HEK293T (cell line): ENCODE measurements at places on chromosomes 6 and 20.

DNA sequence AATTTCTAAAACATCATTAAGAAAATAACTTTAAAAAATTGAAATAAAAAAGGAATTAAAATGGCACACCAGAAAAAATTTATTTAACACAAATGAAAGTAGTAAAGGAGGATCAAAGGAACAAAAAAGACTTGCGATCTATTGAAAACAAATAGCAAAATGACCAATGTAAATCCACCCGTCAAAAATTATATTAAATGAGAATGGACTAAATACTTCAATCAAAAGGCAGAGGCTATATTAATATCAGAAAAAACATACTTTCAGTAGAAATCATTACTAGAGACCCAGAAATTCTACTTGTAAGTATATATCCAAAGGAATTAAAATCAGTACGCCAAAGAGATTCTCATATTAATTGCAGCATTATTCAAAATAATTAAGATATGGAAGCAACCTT, 293.1 kb upstream of the SOX4 start:
- DNase-seq: no peak

DNA sequence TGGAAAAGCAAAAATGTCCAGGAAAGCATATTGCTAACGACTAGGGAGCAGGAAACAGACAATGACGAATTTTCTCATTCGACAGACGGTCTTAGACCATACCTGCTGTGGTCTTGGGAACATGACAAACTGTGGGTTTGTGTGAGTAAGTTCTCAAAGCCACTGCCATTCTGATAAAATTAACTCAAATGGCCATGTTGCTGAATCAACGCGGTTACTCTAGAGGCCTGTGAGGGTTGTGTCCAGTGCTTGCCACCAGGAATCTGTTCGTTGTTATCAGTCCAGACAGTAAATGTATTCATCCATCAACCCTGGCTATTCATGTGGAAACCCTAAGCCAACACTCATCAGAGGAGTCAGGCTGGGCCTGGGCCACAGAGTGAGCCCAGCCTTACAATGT, 124.3 kb downstream of the MYLK4 start:
- no peak for DNase-seq

DNA sequence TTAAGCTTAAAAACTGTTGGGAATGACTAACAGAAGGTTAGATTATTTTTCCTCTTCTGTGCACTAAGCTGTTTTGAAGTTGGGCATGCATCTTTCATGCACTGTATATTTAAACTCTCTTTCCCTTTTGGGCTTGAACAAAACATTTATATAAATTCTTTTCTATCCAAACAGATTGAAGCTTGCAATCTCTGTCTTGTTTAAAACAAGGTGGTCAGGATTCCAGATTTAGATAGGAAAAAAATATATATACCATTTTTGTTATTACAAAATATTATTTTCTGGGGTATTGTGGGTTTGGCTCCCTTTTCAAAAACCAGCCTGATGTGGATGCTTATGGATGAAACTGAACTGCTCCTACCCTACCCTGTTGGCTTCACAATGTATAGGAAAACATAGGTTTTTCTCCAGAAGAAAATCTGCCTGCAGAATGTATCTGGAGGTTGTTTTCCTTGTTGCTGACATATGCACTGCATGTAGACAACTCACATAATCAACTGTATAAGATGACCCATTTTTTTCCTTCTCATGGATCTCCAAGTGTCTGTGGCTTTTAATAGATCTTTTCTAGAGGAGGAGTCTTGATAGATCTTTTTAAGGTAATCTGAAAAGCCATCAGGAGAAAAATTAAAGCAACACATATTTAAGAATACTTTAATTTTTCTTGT, 146.3 kb downstream of the PRL start:
- no peak for DNase-seq

DNA sequence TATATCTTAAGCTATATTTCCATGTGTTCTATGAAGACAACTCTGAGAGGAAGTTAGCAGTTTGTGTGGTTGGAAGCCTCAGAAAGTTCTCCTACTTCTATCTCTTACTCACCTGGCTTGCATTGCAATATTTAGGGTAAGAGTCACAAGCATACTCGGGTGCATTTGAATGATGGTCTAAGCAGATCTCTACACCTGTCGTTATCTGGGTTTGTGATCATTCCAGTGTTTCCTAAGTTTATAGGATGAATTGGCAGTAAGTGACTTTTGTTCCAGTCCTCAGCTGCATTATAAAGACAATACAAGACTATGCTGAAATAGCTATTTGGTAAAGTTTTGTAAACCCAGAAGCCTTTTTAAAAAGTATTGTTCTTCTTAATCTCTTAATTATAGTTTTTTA, 36.9 kb downstream of the CBFA2T2 start:
- DNase-seq: no peak

- DNase-seq: no peak
These were observed 3.5 kb downstream of the C6orf132 start for GRCh38 chr6:42138630-42139619.

DNA sequence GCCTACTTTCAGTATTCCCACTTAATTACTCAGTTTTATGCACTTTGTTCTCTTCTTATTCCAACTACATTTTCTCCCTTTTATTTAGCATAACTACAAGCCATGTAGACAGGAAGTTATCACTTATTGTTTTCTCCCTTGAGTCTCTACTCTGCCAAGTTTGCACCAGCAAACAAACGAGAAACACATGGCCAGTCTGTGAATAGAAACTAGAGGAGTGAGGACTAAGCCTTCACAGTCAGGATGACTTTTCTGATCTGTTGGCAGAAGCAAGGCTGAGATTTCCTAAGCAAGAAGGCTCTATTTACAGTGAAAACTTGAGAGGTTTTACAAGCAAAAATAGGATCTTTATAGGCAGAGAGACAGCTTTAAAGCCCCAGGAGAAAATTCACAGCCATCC, 69.8 kb upstream of the TINAG start:
- no peak for DNase-seq

DNA sequence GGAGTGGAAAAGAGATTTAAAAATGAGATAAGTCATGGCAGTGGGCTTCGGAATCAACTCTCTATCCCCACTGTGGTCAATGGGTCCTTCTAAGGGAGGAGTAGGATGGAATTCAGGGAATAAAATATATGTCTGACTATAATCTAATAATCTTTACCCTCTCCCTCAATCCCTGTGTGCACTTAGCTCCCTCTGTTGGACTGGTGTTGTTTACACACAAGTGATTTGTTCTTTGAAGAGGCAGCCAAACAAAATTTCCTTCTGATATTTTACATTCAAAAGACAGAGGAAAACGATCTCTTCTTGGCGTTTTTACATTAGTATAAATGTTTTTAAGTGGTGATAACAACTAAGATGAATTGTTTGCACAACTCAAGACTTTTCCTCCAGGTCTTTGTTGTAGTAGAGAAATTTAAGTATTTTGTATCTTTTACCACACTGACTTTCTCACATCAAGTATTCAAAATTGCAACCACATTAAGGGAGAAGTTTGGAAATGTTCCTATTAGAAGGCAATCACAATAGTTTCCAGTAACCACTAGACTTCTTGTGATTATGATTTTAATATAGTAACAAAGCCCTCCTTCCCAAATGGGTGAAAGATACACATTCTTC, 317.8 kb downstream of the CENPW start:
- DNase-seq: peak; percentile 31

- no peak for DNase-seq
These were observed 509.3 kb upstream of the MAN1A1 start for GRCh38 chr6:119858901-119859300.

DNA sequence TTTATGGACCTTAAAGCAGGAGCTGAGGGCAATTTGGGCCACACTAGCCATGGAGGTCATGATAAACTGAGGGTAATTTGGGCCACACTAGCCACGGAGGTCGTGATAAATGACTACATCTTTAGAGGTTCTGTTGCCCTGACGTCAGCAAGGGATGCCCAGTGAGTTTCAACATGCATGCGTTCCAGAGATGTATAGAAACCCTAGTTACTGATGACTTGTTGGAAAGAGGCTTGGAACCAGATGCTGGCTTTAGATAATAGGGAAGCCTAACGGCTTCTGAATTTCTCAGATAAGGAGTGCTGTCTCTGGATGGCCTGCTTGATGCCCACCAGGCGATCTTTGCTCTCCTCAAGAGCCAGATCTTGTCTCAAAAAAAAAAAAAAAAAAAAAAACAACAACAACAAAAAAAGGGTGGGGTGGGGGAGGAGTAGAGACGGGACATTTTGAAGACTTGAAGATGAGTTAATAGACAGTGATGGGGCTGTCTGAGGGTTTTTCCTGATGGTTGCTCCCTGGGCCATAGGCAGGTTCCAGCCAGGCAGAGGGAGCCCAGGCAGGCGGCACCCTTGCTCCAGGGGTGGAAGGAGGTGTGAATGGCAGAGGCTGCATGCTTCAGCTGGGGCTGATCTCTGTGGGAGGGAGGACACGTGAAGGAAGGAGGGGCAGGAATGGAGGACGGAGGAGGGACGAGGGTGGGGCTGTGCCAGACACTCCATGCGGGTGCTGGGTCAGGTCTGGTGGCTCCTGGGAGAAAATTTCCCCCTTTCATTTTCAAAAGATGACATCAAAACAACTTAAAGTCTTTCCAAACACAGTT, 27.0 kb upstream of the FRMD1 start:
- no peak for DNase-seq

- DNase-seq: peak; percentile 33
These were observed 703 bp downstream of the EPHA7 start for GRCh38 chr6:93418408-93419303.

GRCh38 chr6:157603314-157603940, 219.6 kb upstream of the SNX9 start:
- no peak for DNase-seq

DNA sequence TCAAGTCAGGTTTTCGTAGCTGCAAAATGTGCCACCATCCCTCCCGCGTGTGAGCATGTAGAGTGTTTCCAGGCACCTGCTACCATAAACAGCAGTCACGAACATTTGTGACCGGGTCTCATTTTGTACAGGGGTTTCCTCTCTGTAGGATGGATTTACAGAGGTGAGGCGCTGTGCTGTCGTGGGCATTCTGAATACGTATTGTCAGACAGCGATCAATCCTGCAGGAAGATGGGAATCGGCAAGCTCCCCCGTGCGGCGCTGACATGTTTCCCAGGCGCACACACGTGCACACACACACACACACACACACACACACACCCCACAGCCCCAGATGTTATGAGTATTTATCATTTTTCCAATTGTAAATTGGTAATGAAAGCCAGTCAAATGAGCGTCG, 15.8 kb downstream of the ANKRD60 start:
- no peak for DNase-seq

DNA sequence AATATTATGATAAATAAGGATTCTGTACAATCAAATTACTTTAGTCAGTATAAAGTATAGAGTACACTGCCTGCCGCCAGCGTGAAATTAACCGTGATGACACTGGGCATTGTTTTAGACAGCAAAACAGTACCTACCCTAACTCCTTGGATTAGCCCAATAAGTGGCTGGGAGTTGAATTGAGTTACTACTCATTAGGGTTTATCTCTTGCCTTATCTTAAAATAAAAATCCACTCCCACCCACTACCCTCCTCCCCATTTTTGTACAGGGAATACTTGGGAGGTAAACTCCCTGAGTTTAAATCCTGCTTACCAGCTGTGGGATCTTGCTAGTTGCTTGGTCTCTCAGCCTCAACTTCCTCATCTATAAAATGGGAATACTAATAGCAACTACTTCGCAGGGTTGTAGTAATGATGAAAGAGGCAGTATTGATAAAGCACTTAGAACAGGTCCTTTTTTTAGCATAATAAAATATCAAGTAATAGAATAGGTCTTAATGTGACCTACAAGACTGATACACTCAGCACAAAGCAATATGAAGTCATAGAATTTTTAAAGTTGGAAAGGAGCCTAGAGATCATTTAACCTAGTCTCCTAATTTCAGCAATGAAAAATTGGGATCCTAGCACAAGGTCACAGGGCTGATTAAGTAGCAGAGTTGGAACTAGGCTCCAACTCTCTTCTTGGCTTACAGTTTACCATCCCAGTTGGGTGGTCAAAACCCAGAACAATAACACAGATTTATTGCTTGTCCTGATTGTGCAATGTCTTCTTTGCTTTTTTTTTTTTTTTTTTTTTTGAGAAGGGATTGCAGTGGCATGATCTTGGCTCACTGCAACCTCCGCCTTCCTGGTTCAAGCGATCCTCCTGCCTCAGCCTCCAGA, 23.8 kb downstream of the PHACTR2 start:
- no peak for DNase-seq

DNA sequence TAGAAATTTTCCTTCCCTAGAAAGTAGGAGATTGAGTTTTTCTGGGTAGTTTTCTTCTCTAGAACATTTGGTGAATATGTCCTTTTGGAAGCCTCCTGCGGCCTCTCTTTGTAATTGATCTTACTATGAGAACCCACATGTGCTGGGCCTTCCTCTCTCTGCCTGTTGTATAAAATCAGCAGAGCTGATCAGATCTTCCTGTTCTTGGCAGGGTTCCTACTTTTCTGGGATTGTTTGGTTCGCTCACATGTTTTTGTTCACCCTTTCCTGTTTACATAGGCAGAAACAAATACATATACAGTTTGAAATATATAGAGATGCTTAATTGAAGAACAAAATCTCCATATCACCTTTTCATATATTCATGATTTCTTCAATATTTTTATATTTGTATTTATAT, 57.8 kb downstream of the IL22RA2 start:
- no peak for DNase-seq

DNA sequence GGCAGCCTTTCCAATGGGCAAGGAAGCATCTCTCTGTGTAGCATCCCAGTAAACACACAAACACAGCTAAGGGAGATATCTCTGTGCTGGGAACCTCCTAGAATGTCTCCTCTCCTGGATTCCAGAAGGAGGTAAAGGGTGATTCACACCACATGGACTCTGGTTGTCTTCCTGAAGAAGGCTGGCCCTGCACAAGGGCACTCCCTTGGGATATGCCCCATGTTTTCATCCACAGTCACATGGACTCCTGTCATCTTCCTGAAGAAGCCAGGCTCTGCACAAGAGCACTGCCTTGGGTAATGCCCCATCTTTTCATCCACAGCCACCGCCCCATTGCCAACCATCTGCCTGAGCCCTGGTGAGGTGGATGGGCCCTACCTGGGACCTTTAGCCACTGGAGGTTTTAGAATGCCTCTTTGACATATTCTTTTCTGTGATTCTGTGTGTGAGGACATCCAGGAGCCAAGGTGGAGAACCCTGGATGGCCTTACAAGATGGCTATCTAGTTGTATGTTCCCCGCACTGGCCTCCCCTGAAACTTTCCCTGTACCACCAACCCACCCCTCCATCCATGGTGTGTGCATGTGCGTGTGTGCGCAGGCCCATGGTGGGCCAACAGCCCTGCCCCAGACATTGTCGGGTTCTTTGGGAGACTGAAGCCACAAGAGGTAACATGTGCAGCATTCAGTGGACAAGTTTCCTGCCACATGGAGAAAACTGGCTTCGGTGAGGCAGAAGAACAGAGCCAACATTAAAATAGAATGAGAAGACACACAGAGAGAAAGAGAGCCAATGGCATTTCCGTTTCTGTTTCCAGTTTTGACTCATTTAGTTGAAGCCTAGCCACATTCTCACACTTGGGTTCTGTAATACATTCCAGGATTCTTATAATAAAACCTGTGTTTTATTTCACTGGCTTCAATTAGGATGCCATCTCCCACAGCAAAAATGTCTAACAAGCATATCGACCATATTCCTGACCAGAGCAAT, 110.2 kb upstream of the CST7 start:
- DNase-seq: no peak
